ENCODE measurements at places on chromosomes 7 and 10.

- peak; percentile 3 for DNase-seq
Measured at GRCh38 chr7:76358011-76358480, 745 bp downstream of the YWHAG start.

DNA sequence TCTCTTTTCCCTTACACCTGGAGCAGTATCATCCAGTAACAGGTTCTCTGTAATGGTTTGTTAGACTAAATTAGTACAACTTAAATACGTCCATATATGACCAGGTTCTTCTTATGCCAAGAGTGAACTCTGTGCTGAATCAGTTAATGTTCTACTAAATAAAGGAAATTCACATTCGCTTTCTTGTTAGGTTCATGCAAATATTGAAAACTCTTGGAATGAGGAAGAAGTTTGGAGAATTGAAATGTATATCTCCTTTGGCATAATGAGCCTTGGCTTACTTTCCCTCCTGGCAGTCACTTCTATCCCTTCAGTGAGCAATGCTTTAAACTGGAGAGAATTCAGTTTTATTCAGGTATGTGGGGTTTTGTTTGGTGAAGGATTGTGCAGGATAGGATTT, 15.3 kb upstream of the CFAP69 start:
- DNase-seq, result no peak

DNA sequence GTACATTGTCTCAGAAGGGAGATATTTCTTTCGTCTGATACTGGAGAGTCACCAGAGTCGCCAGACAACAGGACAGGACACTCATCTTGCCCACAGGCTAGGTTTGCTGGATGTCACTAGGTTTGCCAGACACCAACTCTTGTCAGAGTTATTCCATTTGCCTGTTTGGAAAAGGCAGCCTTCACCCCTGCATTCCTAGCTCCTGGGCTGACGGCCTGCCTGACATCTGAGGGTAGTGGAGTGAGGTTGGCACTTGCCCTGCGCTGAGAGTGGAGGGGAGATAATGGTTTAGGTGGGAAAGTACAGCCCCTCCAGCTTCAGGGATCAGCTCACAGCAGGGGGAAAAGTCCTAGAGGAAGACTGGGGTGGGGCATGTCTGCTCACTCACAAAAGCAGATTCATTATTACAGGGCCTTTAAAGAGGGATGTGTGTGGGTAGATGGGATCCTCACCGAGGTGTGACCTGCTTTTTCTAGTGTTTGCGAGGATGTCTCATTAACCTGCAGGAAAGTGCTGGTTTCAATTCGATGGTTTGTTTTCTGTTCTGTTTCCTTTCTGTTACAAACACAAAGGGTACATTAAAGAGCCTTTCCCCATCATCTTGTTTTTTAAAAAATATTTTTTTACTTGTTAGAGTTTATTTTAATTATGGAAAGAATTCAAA, 79.3 kb upstream of the TNS3 start:
- no peak for DNase-seq

- no peak for DNase-seq
Measured at GRCh38 chr10:83612050-83612449, 527.3 kb upstream of the GHITM start.

- DNase-seq, result no peak
Measured at GRCh38 chr10:131085091-131085860, 226.2 kb downstream of the TCERG1L start.

DNA sequence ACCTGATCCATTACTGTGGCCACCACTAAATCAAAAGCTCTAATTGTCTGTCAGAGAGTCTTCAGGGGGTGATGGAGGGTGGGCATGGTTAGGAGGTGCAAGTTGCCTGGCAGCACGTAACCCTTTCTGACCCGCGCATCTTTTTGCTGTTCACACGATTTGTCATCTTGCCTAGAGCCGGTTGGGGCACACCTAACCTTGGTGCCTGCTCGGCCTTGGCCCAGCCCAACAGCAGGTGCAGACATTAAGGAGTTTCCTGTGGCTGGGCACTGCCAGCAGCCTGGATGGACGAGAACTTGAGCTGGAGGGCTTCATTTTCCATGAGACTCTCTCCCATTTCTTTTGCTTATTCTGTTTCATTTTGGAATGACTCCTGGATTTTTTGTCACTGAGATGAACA, 41.0 kb upstream of the PTF1A start:
- DNase-seq, result no peak

DNA sequence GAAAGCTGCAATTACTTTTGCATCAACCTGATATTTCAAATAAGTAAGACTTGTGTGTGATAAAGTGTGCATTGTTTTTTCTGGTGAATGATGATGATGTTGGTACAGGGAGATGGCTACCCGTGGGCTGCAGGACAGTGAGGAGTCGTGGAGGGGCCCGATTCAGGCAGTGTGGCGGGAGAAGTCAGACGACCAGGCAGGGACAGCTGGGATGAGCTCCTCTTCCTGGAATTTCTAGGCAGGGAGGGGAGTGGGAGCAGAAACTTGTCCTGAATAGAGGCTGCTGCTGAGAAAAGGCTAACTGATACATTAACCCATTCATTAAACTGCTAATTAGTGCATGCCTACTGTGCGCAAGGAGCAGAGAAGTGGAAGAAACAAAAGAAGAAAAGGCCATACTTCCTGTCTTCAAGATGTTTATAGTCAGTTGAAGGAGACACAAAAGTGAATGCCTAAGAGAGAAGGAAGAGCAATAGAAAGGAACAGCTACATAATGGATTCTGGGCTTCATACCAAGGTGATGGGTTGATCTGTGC, 9.3 kb upstream of the GATAD1 start:
- DNase-seq, result no peak

- DNase-seq, result no peak
Measured at GRCh38 chr10:71600849-71601248, 118.7 kb downstream of the C10orf105 start.

DNA sequence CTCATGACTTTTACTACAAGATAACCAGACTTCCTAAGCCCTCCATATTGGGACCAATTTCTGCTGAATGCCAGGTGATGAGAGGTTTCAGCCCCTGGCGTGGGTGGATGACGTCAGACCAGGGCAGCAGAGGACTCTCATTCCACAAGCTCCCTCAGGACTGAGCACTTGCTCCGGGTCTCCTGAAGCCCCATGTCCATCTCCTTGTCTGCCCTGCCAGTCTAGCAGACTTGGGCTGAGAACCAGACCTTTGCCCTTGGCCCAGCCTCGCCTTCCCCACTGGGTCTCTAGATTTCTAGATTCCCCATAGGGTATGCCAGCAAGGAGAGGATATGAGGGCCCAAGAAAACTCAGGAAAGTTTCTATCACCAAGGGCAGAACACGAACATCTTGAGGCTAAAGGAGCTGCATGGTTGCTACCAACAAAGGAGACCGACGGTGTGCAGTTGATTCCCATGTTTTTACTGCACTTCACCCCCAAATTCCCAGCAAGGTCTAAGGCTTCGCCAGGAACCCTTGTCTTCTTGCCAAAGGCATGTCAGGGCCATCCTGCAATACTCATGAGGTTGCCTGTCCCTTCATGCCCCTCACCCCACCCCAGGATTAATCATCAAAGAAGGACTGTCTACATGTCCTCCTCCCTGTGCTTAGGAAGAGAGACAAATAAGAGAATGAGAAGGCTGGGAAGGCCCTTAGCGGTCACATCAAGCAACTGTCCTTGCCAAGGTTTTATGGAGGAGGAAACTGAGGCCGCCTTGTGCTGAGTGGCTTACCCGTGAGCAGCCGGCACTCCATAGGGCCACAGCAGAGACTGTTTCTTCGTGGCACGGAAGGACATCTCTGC, 96.5 kb upstream of the MACROH2A2 start:
- no peak for DNase-seq

DNA sequence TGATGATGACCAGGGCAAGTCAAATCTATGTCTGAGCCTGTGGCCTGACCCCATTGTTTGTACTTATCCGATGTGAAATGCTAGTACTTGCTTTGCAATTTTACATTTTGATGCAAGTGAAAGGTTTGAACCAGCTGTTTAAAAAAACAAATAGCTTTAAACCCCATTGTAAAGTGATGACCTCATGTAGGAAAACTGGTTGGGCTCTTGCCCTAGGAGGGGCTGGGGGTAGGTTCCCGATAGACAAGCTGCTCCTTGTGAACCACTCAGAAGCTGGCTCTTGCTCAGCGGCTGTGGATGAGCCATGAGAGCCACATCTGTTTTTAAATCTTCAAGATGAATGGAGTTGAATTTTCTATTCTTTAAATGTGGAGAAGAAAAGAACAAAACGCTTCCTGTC, 185.3 kb downstream of the WDR11 start:
- DNase-seq, result no peak

DNA sequence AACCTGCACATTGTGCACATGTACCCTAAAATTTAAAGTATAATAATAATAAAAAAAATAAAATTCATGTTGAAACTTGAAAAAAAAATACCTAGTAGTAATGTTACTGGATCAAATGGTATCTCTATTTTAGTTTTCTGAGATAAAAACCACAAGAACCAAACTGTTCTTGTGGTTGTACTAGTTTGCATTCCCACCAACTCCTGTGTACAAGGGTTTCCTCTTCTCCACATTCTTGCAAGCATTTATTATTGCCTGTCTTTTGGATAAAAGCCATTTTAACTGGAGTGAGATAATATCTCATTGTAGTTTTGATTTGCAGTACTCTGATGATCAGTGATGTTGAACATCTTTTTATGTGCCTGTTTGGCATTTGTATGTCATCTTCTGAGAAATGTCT, 177.7 kb downstream of the KIF20B start:
- no peak for DNase-seq

GRCh38 chr10:111360260-111360925, 283.6 kb downstream of the ADRA2A start:
- no peak for DNase-seq

DNA sequence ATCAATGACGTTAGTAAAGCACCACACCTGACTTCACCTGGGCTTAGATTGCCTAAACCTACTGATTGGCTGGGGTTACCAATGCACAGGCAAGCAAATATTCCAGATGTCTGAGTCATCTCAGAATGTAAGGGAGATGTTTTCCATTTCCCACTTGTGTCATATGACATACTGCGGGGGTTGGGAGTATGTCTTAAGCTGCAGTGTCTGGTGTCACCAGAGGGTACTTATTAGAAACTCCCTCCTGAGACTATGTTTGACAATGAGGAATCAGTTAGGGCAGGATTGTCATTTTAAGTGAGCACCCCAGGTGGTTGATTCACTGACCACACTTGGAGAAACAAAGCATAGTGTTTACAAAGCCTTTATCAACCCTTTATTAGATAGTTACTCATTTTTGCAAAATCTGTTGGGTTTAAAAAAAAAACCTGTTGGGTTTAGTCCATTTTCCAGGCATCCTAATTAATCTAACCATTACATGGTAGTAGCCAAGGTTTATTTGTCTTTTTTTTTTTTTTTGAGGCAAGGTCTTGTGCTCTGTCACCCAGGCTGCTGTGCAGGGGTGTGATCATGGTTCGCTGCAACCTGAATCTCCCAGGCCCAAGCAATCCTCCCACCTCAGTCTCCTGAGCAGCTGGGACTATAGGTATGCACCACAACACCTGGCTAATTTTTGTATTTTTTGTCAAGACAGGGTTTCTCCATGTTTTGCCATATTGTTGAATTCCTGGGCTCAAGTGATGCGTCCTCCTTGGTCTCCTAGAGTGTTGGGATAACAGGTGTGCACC, 72.5 kb downstream of the CDK6 start:
- DNase-seq, result no peak

- no peak for DNase-seq
Measured at GRCh38 chr10:16910793-16911164, 93.6 kb upstream of the RSU1 start.

GRCh38 chr7:28954471-28954870, 3.7 kb downstream of the TRIL start:
- no peak for DNase-seq

GRCh38 chr7:158849768-158850544, 6.4 kb upstream of the DYNC2I1 start:
- DNase-seq, result no peak

DNA sequence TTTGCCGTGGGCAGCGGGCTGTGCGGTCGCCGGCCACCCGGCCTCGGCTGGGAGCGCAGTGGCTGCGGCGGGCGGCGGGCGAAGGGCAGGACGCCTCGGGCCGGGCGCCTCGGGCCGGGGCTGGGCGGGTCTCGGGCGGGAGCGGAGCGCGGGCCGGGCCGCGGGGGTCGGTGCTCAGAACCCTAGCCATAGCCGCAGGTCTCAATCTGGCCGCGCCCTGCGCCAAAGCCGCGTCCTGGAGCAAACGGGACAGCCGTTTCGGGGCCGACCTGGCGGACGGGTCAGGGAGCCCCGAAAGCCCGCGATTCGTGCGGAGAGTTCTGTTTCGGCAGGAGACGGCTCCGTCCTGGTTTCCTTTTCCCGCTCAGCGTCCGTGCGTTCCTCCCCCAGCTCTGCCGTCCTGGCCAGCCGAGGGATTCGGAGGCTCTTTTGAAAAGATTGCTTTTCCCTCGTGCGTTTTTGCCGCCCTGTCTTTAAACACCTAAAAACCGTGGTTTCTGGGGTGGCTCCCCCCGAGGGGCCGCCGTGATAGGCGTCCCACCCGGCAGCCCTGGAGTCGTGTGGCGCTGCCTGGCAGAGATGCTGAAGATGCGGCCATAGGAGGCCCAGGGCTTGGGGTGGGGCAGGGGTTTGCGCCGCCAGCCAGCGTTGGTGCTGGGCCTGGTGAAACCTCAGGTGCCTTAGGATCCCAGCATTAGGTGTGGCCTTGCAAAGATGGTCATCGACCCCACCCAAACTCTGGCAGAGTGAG, 727 bp downstream of the RET start:
- no peak for DNase-seq

GRCh38 chr7:158399762-158400161, 187.9 kb downstream of the PTPRN2 start:
- DNase-seq, result no peak

- DNase-seq, result no peak
Measured at GRCh38 chr10:78736926-78737630, 331.7 kb upstream of the ZMIZ1 start.

DNA sequence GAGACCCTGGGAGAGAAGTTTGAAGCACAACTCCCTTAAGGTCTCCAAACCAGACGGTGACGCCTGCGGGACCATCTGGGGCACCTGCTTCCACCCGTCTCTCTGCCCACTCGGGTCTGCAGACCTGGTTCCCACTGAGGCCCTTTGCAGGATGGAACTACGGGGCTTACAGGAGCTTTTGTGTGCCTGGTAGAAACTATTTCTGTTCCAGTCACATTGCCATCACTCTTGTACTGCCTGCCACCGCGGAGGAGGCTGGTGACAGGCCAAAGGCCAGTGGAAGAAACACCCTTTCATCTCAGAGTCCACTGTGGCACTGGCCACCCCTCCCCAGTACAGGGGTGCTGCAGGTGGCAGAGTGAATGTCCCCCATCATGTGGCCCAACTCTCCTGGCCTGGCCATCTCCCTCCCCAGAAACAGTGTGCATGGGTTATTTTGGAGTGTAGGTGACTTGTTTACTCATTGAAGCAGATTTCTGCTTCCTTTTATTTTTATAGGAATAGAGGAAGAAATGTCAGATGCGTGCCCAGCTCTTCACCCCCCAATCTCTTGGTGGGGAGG, 10.8 kb downstream of the SERPINE1 start:
- DNase-seq, result no peak

DNA sequence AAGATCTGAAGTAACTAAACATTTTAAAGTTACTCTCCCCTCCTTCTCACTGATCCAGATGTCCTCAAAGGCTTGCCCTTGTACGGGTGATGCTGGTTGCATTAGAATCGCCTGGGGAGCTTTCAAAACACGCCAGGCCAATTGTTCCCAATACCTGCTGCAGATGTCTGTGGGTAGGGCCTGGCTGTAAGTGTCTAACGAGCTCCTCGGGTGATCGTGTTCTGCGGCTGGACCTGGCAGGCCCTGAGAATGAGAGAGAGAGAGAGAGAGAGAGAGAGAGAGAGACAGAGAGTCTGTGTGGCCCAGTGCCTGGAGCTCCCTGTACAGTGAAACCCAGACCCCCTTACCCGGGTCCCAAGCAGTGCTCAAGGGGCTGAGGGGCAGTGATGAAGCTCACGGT, 8.4 kb downstream of the COL13A1 start:
- DNase-seq, result no peak

Data from NCI-H2029 treated with DMSO at 0.1 percent for 48 hours (cell line).